Osteoblast (primary cell): ENCODE measurements at places on chromosomes 7 and 10. TPM values are rescaled to one million over a fixed set of nuclear protein-coding genes. Genes with fewer than 3 reads are reported as not detected.

DNA sequence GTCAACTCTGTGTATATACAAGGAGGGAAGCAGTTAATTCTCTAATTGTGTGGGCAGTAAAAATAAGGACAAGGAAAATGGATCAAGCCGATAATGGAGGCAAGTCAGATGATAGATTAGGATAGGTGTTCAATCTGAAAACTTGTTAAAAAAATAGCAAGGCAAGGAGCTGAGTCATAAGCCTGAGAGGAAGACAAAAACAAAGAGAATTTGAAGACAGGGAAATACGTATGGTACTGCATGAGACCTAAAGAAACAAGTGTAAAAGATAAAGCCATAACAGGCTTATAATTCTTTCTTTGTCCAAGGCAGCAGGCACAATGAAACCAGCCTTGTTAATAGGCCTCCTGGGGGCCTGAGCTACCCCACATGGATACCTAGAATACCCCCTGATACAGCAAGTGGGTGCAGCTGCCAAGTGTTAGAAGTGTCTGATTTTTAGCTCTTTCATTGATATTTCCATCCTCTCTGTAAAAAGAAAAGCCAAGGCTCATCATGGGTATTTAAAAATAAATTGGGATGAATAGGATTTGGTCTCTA lies 1570.6 kb upstream of the LRRTM3 start:
- DNase-seq: no peak

- DNase-seq: peak; percentile 22
Observed at GRCh38 chr10:102106998-102107397, 13.2 kb downstream of the LDB1 start.

VSIR gene
- total RNA-seq: 69.5 and 75.3 TPM in 2 replicates

DNA sequence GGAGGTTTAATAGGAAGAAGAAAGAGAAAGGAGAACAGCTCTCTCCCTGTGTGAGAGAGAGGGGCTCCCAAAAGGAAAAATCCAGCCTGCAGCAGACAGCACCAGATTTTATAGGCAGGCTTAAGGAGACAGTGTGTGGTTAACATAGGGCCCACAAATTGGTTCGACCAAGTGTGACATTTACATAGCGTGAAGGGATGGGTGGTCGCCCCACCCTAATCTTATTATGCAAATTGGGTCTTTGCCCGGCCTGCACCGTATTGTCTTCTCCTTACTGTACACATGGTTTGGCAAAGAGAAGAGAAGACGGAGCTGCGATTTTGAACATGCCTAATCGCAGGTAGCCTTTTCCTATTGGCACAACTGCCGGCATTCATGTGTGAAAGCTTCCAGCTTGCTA lies 756.3 kb downstream of the NXPH1 start:
- no peak for DNase-seq

DNA sequence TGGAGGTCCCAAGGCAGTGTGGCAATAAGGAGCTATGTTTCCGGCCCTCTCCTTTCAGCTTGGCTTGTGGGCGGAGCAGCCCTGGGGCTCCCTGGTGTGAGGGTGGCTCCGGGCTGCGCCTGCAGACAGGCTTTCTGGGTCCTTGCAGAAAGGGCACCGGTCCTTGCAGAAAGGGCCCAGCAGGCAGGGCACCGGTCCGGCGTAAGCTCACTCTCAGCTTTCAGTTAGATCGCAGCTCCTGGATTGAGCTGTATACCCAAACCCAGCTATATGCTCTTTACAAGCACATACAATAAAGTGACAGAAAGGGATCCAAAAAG lies 293.8 kb upstream of the SHH start:
- DNase-seq: no peak

GRCh38 chr7:102258073-102258748 lies 28.5 kb upstream of the SH2B2 start:
- peak; percentile 51 for DNase-seq

POMZP3 gene
- total RNA-seq: 2.5 and 8.0 TPM in 2 replicates

DNA sequence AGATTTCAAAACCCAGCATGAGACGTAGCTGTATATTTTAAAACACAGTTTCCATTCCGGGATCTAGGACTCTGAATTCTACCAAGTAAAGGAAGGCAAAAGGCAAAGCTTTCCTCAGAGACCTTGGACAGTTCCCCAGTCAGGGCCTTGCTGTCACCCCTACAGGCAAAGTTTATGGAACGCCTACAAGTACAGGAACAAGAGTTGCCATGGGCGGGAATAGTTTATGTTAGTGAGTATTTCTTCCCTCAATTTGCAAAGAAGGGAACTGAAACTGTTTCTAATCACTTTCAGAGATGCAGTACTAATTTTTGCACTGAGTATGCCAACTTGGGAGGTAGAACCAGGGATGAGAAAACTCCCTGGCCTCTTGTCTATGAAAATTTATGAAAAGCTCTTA lies 68.2 kb upstream of the LRGUK start:
- no peak for DNase-seq

DNA sequence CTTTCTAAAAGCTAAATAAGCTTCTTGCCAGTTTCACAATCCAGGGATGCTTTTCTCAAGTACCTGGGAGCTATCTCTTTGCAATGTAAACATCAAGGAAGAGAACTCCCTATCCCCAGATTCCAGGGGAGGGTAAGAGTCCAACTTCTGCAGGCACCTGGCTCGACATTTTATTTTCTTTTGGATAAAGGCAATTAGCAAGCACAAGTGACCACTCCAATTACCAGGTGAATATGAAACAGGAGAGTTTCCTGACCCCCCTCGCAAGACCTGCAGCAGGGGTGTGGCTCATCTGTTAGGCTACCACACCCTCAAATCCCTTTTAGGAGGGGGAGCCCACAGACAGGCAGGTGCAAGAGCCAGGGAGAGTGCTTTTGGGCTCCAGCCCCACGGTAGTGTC lies 28.6 kb upstream of the LANCL2 start:
- no peak for DNase-seq

ABCC2 gene
- 1.5 and 1.8 TPM in 2 replicates for total RNA-seq

MRPS24 gene
- 69.0 and 93.7 TPM in 2 replicates for total RNA-seq

DNA sequence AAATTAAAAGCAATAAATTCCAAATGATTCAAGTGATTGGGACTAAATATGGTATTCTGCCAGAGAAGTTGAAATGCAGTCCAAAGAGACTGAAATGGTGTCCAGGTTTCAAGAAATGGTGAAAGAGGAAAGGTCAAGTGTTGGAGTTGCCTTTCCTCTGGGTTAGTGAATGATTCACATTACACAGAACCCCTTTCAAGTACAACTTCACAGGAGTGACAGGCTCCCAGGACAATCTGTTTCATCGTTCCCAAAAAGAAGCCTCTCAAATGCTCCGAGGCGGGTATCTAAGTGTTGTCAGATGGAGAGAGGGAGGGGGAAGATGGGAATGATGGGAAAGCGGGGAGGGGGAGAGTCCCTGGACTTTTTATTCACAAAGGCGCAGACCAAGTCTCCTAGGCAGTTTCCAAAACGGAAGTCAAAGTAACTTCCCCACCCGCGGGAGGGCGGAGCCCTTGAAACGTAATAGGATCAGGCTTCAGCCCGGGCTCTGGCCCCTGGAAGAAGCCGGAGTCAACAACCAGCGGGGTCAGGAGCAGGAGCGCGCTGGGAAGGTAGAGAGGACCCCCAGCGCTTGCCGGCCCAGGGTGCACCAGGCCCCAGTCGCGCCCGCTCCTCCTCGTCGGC lies 754 bp downstream of the SLC25A13 start:
- peak; percentile 94 for DNase-seq

DNA sequence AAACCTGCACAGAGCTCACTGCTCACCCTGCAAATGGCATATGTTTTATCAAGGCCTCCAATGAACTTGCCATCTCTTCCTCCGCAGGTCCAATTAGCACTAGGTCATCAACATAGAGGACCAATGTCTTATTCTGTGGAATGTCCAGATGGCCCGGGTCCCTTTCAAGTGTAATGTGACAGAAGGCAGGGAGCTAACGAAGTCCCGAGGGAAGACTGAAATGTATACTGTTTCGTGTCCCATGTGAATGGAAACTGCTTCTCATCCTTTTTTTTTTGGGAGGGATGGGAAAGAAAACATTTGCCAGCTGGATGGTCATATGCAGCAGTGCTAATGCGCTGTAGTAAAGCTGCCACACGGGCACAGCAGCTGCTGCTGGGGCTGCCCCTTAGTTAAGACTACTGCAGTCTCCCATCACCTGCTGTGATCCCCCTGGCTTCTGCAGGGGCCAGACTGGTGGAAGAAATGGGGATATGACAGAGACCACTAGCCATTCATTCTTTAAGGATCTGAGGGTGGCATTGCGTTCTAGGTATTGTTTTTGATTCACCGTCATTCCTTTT lies 61.7 kb upstream of the CCNY start:
- DNase-seq: no peak
